Stimulated activated CD4-positive, alpha-beta T cell treated with anti-CD3 and anti-CD28 coated beads, Interleukin-1b, Interleukin-23, amount 100 ng/mL, for 4 hours (primary cell): ENCODE measurements at places on chromosomes 16 and 17.

DNA sequence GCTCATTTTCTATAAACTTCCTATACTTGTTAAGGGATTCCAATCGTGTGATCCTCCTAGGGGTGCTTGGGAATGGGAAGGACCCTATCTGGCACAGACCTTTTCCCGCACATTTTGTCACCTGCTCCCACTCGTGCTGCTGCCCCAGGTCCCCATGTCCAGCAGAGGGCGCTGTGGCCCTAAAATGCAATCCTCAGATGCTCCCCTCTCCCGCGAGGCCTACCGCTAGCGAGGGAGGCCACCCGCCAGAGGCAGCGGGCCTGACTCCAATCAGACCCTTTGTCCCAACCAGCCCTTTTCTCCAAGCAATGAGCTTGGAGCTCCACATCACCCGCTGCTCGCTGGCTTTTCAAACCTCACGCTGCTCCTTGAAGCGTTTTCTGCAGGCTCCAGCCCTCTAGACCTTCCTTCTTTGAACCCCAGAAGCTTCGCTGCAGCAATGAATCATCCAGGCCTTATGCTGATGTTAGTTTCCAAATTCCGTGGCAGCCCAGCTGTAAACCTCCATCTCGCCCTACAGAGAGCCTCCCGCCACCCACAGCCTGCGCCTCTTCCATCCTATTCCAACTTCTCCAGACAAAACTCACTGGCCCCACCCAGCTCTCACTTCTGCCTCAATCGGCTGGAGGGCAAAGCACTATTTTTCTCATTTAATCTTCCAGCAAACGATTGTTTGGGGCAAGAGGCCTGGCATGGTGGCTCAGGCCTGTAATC is 23.6 kb upstream of the FZD2 start:
- peak; percentile 88 for DNase-seq

- DNase-seq: no peak
These were observed 717.8 kb downstream of the MAF start for GRCh38 chr16:78882751-78883150.

- no peak for DNase-seq
These were observed 4.6 kb downstream of the PLCD3 start for GRCh38 chr17:45127548-45128300.

- no peak for DNase-seq
These were observed 494.8 kb upstream of the TOM1L1 start for GRCh38 chr17:54405826-54406225.

DNA sequence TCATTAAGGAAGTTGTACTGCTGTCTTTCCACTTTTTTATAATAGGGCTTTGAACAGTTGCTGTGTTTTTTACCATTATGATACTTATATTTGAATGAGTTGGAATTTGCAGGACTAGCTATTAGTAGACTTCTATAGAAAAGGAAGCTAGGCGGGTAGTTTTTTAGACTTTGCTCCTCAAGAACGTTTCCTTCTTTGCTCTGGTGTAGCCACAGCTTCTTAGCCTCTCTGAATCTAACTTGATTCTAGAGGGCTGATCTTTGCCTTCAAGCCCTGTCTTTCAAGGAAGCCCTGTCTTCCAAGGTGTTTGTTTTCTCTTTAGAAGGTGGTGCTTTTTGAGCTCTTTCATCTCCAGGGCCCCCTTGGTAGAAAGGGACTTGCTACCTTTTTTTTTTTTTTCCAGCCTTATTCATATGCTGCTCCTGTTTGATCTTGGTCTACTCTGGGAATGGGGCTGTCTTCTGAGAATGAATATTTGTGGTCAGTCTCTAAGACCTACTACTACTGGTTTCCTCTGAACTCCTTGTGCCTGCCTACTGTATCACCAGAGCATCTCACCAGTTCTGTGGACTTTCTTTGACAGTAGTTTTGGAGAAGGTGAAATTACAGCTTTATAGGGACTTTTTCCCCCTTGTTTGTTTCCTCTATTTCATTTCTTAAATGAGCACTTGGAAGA is 52.3 kb upstream of the RASL10B start:
- DNase-seq: no peak

GRCh38 chr16:88540346-88540977 is 29.7 kb upstream of the ZC3H18 start:
- no peak for DNase-seq

GRCh38 chr17:80860101-80860671 is 131.5 kb upstream of the CHMP6 start:
- no peak for DNase-seq

- DNase-seq: no peak
These were observed 1.6 kb downstream of the C1QL1 start for GRCh38 chr17:44966348-44967025.

GRCh38 chr17:79033741-79034501 is 10.0 kb downstream of the C1QTNF1 start:
- DNase-seq: no peak

- DNase-seq: no peak
These were observed 72.8 kb upstream of the C16orf82 start for GRCh38 chr16:26993963-26994362.

- no peak for DNase-seq
These were observed 104.7 kb downstream of the UTP18 start for GRCh38 chr17:51365090-51365489.

DNA sequence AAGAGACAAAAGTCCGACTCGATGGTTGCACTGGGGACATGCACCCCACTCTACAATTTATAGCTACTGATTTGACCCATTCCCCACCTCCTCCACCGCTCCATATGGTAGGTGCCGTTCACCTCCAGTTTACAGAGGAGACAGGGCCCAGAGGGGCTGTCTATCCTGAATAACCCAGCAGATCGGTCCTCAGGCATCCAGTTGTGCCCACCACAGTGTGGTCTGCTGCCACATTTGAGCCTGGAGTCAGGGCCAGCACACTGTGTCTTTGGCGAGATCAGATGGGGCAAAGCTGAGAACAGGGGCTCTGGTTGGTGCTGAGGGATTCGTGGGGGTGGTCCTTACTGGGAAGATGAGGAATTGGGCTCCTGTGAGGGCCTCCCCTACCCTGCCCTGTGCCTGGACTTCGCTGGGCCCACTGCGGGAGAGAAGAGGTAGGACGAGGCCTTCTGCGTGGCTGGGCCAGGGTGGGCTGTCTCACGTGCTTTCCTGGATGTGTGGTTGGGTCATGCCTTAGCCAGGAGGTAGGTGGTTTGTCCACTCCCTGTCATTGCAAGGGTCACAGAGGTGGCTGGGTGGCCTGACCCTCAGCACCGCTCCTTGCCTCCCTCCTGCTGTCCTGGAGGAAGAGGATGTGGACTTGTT is 2.8 kb downstream of the ADCY7 start:
- no peak for DNase-seq

DNA sequence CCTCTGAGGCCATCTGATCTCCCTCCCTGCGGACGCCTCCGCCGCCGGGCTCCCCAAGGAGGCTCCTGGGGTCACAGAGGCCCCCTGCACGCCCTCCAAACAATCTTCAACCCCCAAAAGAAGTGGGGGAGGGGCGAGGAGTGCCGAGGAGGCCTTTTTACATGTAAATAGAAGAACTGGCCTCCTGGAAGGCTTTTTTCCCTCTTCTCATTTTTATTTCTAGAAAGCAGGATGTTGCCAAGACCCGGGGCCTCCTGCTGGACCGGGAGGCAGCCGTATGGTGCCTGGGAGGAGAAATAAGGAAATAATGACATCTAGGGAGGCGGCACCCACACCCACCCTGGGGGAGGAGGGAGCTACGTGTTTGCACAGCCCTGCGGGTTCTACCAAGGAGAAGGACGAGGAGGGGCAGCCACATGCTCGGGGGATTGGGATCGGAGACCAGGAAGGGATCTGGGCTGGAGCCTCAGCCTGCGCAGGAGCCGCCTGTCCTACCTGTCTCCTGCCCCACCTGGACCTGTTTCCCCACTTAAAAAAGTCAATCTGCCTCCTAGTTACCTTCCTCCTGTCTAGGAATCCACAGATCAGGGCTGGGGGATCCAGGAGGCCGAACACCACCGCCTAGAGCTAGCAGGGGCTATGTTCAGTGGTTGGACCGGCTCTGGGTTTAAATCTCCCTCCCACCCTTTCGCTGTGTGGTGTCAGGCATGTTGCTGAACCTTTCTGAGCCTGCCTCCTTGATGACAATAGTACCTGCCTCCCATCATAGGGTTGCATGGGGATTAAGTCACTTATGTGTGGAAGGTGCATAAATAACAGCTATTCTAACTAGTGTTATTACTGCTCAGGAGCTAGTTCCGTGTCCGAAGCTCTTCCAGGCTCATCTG is 175.7 kb upstream of the GSE1 start:
- DNase-seq: no peak

DNA sequence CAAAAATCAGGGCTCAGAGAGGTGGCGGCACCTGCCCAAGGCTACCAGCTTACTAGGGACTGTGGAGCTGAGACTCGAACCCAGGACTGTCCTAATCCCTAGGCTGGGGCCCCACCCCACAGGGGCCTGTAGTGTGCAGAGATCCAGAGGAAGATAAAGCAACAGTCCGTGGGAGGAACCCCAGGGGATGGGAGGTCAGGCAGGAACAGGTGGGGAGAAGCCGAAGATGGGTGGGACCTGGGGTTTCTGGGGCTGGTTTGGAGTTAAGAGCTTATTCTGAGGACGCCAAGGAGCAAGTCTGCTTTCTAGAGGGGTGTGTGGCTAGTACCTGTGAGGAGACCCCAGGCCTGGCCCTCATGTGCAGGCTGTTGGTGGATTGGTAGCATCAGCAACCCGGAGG is 14.9 kb downstream of the C16orf74 start:
- no peak for DNase-seq

DNA sequence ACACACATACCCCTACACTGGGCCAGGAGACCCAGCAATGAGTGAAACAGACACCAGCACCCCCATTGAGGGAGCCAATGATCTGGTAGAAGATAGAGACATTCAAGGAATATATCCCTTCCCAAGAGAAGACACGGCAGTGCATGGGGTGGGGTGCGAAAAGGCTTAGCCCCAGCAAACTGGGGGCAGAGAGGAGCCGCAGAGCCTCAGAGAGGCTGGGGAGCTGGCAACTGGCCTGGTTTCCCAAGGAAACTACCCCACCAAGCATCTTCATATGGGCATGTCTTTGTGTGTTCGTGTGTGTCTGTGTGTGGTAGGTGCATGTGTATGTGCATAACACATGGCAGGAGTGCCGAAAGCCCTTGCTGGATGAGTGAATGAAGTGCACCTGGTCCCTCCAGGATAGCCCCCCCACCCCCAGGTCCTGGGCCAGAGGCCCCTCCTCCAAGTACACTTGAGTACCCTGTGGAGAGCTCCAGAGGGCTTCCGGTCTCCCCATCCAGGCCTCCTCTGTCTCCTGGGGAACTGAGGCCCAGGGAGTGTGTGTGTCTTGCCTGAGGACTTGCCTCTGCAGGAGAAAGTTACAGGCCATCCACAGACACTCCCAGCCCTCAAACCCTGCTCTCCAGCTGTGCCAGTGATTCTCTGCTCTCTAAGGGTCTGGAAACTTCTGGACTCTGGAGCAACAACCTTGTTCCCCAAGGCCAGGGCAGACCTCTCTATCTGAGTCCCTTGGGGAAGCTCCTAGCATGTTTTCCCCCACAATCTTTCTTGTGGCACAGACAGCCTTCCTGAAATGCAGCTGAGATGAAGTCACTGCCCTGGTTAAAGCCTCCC is 15.9 kb downstream of the TBX2 start:
- DNase-seq: no peak

DNA sequence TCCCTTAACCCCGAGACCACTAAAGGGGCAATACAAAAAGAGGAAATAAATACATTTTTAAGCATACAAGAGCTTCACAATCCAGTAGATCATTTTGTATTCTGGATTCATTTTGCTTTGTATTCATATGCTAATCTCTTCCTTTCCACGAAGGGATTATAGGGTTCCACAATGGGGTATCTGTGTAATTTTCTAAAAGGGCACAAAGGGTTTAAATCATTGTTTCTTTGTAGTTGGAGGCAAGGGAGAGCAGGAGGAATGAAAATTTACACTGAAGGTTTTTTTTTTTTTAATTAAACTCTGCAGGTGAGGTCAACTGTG is 592 bp upstream of the NUFIP2 start:
- DNase-seq: no peak

GRCh38 chr17:67509390-67510287 is 132.6 kb downstream of the PITPNC1 start:
- no peak for DNase-seq

DNA sequence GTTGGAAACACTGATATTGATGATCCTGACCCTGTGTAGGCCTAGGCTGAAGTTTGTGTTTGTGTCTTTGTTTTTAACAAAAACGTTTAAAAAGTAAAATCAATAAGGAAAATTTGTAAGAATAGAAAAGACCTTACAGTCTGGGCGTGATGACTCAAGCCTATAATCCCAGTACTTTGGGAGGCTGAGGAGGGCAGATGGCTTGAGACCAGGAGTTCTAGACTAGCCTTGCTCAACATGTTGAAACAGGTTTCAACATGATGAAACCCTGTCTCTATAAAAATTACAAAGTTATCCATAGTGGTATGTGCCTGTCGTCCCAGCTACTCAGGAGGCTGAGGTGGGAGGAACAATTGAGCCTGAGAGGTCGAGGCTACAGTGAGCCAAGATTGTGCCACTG is 18.3 kb upstream of the TOM1L1 start:
- no peak for DNase-seq

- DNase-seq: no peak
These were observed 84.7 kb downstream of the RBBP6 start for GRCh38 chr16:24624102-24624501.

DNA sequence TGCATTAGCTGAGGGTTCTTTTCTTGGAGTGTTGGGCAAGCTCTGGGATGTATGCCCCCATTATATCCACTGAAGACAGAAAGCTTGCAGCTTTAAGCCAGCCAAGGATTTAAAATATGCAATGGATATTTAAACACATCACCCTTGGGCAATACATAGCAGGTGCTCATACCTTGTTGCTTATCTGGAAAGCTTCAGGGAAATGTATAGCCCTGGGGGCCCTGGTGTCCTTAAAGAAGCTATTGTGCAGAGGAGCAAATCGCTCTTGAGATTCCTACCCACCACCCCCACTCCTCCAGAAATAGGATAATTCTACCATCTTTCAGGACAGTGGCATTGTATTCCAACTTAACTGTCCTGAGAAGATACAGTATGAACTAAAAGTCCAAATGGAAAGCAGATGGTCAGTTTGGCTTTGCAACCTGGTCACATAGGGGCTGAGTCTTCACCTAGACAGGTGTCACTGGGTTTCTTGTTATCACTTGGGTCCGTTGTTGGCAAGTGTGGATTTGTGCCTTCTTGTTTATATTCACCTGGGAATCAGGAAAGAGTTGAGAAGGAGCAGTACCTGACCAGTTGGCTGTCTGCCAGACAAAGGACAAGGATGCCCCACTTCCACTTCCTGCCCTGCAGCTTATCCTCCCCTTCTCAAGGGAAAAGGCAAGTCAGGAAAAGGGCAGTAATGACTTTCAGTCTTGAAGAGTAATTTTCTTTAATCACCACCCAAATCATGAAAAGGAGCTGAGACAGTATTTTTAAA is 3.4 kb downstream of the ANKRD40CL start:
- DNase-seq: no peak

DNA sequence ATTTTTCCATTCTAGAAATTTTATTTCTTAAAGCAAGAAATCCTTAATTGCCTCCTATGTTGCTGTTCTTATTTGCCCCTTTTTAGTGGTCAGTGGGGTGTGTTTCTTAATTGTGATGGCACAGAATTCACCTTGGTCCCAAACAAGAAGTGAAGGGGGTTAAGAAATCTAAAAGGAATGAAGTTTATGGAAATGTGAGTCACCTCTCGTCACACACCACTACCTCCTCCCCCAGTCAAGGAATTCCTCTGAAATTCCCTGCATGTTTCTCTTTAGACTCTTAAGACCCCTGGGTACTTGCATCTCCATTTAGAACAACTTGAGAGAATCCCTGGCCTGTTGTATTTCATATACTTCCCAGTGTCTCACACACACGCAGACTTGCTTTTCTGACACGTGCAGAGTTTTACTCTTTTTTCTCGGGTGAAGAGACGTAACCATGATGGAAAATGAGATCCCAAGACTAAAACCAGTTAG is 247.4 kb downstream of the PRKCA start:
- no peak for DNase-seq

- no peak for DNase-seq
These were observed 568 bp upstream of the TNK1 start for GRCh38 chr17:7380321-7380720.
